HS-27A (cell line): ENCODE measurements at places on chromosomes 6 and 20.

- DNase-seq: no peak
These were observed 12.7 kb downstream of the MYLK2 start for GRCh38 chr20:31831771-31832306.

DNA sequence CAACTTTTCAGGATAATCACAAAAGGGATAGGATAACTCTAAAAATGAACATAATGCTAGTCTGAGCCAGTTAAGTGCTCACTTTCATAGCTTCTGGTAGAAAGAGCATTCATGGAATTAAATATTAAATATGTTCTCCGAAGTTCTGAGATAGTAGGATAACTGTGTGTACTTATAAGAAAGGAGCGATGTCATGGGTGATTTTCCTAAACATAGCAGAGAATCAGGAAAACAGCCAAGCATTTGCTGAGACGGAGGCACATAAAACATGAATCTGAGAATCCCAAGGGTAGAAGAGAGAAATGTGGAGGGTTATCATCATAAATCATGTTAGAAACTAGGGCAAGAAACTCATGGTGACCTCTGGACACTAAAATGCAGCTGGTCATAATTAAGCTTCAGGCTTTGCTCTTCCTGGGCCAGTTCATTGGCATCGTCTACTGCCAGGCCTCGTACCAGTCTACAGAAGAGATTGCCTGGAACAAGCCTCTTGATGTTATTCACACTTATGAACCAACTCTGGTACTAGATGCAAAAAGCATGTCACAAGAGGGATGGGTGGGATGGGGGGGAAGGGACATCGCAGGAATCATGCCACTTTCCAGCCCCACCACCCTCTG lies 436.6 kb downstream of the PRKN start:
- DNase-seq: no peak

GRCh38 chr6:170253226-170253909 lies 37.5 kb downstream of the DLL1 start:
- DNase-seq: no peak

GRCh38 chr6:119209452-119210205 lies 131.2 kb upstream of the FAM184A start:
- DNase-seq: no peak

GRCh38 chr6:30591008-30591407 lies 19.8 kb downstream of the ABCF1 start:
- DNase-seq: no peak

- no peak for DNase-seq
These were observed 107.3 kb downstream of the UST start for GRCh38 chr6:148854096-148854495.

GRCh38 chr6:143336446-143337152 lies 113.9 kb downstream of the ADAT2 start:
- DNase-seq: peak; percentile 78

DNA sequence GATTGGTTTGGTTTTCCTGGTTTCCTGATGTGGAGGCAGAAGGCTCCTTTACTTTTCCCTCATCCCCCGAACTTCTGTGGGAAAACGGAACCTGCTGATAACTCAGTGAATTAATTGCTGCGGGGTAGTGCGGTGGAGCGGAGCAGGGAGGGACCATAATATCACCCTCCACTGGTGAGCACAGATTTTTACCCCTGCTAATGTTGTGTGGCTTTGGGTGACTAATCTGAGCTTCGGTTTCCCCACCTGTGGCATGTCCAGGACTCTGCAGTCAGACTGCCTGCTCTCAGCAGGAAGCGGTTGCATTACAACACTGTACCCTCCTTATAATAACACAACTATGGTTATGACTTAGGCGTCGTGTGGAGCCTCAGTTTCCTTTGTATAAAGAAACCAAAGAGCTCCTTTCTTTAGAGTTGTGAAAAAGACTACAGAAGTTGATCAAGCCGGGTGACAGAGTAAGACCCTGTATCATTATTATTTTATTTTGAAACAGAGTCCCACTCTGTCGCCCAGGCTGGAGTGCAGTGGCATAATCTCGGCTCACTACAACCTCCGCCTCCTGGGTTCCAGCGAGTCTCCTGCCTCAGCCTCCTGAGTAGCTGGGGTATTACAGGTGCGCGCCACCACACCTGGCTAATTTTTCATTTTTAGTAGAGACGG lies 2.2 kb upstream of the ID1 start:
- DNase-seq: no peak

DNA sequence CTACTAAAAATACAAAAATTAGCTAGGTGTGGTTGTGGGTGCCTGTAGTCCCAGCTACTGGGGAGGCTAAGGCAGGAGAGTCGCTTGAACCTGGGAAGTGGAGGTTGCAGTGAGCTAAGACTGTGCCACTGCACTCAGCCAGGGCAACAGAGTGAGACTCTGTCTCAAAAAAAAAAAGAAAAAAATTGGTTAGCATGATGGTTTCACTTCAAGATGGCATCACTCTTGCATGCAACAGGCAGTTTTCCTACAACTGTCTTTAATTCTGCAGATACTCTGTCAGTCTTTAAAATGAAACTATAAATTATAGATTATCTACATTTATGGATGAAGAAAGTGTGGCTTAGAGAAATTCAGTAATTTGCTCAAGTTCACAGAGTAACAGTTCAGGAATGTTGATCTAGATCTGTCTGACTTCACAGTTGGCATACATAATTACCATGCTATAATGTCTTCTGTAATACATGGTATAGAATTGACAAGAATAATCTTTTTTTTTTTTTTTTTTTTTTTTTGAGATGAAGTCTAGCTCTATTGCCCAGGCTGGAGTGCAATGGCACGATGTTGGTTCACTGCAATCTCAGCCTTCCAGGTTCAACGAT lies 27.0 kb downstream of the ITCH start:
- DNase-seq: no peak

DNA sequence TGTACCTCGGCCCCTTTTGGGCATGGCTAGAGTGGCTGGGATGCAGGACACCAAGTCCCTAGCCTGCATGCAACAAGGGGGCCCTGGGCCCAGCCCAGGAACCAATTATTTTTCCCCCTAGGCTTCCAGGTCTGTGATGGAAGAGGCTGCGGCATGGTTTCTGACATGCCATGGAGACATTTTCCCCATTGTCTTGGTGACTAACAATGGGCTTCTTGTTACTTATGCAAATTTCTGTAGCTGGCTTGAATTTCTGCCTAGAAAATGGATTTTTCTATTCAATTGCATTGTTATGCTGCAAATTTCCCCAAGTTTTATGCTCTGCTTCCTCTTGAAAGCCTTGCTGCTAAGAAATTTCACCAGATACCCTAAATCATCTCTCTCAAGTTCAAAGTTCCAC lies 1269.6 kb upstream of the CITED2 start:
- DNase-seq: no peak

- DNase-seq: no peak
These were observed 121.4 kb upstream of the ADGRF1 start for GRCh38 chr6:47163536-47163935.

DNA sequence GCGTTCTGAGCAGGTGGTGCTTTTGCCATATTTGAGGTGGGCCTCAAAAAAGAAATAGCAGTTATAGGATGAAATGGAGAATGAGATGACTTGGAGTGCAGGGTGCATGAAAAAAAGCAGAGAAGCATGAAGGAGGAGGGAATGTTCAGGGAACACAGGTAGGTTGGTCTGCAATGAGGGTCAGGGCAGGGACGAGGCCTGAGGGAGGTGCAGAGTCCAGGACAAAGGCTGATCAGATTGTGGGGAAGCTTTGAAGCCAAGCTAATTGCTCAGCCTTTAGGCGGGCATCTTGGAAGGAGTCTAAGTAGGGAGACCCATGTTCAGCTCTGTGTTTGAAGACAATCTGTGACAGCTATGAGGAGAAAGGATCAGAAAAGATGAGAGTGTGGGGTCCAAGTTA lies 12.0 kb downstream of the TRAM2 start:
- DNase-seq: no peak

GRCh38 chr6:41462033-41462432 lies 84.1 kb upstream of the FOXP4 start:
- no peak for DNase-seq

- no peak for DNase-seq
These were observed 38.3 kb downstream of the SIRPA start for GRCh38 chr20:1933465-1933870.

GRCh38 chr6:158860279-158860865 lies 41.2 kb upstream of the EZR start:
- DNase-seq: no peak

DNA sequence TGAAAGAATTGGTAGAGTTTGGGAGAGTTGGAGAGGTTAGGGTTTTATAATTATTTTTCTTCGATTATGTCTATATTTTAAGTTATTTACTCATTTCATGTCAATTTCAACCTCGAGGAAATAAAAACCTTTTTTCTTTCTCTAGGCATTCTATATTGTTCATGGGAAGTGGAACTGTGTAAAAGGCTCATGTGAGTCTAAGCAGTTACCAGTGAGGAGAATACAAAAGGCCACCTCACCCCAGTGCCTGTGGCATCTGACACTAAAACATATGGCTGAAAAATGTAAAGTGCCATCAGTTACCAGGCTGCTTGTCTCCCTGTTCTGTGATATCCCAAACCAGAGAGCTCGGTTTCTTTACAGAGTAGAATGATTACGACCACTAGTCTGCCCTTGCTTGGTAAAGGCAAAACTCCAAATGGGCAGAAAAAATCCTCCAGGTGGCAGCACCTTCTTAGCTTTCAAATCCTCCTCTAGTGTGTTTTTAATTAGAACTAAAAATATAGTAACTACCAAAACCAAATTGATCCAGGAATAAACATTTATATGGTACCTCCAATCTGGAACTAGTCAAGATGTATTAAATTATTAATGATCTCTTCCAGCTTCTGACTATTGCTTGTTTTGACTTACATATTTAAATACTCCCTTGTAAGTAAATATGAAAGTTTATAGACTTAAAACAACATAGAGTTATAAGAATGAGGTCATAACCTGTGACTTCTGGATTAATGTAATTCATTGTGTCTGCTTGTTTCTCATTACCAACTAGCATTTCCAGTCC lies 122.6 kb upstream of the MCHR2 start:
- DNase-seq: peak; percentile 27

DNA sequence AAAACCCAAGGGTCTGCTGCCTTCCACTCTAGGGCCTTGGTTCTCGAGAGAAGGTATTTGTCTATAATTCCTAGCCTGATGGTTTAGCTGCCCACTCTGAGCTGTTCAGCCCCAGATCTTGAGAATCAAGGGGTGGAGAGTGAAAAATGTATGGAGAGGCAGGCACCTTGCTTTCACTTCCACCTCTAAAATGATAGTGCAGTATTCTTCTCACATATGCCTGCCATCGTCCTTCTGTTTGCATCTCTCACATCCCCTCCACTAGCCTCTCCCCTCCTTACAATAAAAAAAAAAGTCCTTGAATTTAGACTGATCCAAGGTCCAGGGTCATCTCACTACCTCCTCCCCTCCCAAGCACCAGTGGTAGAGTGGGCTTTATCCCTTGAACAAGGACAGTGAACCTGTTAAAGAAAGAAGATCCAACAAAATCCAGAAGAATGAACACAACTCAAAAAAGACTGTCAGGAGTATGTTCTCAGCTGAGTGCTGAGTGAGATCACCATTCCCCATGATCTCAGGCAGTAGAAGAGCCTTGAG lies 104.2 kb downstream of the HIVEP1 start:
- DNase-seq: no peak

GRCh38 chr6:21371676-21372171 lies 221.8 kb upstream of the SOX4 start:
- DNase-seq: peak; percentile 68

DNA sequence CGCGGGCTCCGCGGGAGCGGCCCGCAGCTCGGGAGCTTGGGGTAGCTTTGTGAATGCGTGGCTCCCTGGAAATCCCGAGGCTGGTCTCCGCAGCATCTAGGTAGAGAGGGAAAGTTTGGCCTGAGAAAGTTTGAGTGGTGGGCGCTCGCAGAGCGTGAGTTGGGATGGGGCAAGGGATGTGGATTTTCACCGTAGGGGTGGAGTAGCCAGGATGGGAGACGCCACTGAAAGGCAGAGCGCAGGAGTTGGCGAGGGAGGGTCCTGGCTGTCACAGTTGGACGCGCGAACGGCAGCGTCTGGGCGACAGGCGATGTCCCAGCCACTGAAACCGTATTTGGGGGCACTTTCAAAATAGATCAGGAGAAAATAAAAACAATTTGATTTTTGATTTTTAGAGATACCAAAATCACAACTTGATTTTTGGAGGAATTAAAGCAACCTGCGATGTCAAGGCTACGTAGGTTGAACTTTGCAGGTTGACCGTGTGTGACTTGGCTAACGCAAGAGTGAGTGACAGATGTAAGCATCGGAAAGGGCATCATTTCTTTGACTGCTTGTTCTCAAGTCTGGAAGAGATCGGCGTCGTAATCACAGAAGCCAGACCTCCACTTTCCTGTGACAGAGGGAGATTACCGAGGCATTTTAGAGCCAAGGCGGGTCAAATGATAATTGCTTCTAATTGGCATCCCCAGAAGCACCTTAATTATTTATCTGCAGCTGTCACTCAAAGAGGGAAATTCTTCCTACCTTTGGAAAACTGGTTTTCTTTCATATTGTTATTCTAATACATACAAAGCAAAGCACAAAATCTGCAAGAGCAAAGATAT lies 646 bp downstream of the HEY2 start:
- DNase-seq: no peak

DNA sequence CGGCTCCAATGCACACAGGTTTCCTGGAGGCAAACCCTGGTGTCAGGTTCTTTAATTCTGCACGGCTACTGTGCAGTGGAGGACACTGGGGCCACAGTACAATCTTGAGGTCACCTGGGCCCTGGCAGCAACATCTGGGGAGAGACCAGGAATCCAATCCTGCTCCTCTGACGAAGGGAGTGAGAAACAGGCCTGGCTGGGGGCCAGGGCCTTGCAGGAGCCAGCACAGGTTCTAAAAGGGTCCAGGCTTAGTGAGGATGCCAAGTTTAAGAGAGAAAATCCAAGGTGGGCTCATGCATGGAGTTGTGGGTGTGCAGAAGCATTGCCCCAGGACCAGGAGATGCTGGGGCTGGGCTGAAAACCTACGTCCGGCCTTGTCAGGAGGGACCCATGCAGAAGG lies 12.6 kb upstream of the THBS2 start:
- DNase-seq: no peak

- DNase-seq: no peak
These were observed 61.8 kb downstream of the ANKS1A start for GRCh38 chr6:34950849-34951248.

DNA sequence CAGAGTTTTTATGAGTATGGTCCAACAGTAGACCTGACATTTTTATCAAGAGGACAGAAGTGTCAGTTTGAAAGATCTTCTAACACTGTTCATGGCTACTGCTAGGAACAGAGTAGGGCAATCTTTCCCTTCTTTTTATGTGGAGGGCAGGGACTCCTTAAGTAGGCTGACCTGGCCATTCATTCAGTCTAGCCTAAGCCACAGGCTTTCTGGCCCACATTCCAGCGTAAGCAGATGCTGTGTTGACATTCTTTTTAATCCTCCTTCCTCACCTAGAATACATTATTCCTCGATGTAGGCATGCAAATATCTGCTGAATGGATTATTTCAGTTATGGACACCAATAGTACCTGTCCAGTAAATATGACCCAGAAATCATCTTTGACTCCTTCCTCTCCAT lies 188.3 kb downstream of the ATXN1 start:
- no peak for DNase-seq

- DNase-seq: no peak
These were observed 77.8 kb upstream of the XRN2 start for GRCh38 chr20:21225215-21225947.
